SK-N-MC (cell line): ENCODE measurements at places on chromosomes 11 and 22.

DNA sequence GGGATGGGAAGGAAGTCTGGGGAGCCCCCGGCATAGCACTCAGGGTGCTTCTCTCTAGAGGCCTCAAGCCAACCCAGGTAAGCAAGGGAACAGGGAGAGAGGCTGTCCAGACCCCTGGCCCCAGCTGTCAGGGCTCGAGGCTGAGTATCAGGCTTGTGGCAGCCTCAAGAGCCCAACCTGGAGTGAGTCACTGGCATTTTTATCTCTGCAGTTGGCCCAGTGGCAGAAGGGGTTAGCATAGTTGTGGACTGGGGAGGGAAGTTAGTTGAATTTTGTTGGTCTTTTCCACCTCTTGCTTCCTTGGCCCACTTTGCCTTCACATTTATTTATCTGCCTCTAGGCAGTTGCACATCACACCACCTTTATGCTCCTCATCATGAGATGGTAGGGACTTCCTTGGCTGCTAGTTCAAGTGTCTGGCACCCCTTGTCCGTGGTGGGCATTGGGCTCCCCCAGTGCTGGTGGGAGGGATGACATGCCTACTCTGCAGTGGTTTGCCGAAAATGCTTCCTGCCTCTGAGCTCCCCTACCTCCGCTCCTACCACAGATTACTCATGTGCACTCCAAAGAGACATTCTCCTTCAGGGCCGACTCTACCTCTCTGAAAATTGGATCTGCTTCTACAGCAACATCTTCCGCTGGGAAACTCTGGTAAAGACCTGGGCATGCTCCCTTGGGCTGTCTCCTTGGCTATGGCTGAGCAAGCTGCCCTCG is 60.1 kb downstream of the SCN3B start:
- no peak for DNase-seq

DNA sequence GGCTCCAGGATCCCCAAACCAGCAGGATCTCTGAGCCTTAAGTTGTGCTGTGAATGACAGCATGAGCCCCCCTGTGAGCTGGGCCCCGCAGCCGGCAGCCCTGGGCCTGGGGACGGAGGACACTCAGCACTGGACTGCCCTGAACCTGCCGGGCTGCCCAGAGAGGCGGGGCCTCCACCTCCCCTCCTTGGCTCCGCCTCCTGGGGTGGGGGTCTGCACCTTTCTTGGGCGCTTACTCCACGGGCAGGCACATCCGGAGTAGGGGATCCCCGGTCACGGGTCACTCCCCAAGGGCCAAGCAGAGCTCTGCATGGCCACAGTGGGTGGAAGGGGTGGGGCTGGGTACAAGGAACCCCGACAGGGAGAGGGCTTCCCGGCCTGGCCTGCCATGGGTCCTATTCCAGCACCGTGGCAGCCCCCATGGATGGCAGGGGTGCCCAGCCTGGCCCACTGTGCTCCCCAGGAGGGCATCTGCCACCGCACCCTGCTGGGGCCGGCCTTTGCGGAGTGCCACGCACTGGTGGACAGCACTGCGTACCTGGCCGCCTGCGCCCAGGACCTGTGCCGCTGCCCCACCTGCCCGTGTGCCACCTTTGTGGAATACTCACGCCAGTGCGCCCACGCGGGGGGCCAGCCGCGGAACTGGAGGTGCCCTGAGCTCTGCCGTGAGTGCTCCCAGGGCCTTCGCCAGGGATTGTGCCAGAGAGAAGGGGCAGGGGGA is 5.4 kb downstream of the MUC5B start:
- DNase-seq = no peak

- DNase-seq = no peak
Measured at GRCh38 chr11:92531065-92531739, 306.6 kb downstream of the FAT3 start.

DNA sequence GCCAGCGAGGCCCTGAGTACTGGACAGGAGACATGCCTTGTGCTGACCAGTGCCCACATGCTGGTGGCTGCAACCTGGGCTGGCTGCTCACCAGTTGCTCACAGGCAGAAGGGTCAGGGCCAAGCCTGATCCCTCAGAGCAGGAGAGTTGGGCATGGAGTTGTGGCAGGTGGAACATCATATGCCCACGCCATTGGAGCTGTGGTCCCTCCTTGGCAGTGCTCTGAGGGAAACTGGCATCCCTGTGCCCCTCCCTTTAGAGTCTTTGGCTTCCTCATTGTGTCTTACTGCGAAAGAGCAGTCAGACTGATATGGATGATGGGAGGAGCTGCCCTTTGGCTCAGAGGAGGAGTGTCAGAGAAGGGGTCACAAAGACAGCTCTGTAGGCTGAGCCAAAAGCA is 3.1 kb upstream of the MYEOV start:
- no peak for DNase-seq

- DNase-seq = no peak
Measured at GRCh38 chr11:100776212-100776896, 89.3 kb downstream of the ARHGAP42 start.

DNA sequence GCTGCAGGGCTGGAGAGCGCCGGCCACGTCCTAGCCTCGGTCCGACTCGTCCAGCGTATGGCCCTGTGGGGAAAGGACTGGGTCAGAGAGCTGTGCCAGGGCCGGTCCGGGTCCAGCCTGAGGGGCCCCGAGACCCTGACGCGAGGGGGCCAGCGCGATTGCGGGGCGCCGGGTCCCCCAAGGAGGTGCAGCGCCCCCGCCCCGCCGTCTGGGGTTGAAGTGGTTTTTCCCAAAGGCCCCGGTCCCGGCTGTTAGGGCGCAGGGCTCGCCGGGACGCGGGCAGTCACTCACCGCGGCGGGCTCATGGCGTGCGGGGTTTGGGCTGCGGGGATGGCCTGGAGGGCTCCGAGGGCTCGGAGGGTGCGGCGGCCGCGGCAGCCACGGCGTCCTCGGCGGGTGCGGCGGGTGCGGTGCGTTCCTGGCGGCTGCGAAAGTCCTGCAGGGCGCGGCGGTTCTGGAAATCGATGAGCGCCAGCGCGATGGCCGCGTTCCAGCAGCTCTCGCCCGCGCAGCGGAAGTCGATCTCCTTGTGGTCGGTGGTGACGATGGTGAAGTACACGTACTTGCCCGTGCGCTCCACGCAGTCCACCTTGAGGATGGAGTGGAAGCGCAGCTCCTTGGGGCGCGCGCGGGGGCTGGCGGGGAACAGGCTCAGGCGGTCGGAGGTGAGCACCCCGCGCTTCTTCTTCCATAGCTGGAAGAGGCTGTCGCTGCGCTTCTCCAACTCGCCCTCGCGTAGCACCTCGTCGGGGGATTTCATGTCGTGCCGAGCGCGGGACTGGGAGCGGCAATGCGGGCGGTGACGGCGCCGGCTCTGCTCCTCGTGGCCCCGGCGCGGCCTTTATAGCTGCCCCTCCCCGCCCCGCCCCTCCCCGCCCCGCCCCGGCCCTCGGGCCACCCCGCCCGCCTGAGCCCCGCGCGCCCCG is at the start of gene PHLDA2:
Gene PHLDA2, minus strand, starts transcription at position 816 of the 926 bp plus-strand sequence. Its CDS starts 56 bp downstream, at position 760.
- no peak for DNase-seq

GRCh38 chr11:2173150-2173693 is 1.6 kb upstream of the TH start:
- DNase-seq = no peak

DNA sequence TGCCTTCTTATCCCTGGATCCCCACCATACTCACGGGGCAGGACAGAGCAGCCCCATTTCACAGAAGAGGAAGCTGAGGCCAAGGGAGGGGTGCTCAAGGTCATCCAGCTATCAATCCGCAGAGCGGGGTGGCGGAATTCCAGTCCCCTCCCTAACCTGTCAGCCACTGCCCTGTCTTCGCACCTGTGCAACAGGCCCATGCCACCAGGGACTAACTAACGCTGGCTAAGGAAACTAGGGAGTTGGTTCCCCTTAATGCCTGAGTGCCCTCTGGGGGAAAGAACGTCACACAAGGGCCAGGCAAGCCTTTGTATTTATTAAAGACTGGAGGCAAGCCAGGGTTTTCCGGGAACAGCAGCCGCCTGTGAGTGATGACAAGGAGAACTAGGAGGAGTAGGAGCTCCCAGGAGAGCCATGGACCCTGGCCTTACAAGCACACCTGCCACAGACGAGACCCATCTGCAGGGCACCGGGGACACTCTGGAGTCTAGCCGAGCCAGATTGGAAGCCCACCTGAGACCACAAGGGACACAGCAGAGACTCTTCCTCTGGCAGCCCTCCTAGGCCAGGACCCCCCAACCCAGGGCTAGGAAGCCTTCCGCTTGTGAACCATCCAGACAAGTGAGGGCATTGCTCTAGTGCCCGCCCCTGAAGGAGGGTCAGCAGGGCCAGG is 64.4 kb downstream of the MYH9 start:
- no peak for DNase-seq

DNA sequence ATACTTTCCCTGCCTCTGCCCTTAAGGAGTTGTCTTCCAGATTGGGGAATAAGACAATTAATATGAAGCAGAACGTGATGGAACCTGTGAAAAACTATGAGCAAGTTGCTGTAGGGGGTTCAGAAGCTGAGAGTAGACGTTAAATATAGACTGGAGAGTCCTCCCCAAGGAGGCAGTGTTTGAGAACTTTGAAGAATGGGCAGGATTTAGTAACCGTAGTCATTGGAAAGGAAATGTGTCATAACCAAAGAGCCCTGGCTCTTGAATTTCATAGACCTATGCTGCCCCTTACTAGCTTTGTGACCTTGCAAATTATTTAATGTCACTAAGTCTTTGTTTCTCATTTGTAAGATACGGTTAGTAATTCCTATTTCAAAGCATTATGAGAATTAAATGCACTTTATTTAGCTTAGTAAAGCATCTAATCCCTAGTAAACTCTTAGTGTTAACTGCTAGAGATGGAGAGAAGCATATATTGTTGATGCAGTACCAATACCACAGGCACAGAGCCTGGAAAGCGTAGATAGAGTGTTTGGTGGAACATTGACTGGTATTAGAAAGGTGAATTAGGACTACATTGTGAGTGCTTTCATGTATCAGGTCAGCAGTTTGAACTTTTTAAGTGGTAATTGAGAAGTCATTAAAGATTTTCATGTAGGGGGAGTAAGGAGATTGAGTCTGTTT is 54.1 kb downstream of the MCAM start:
- DNase-seq = no peak

GRCh38 chr11:110429731-110430266 is at the start of gene FDX1:
Gene FDX1, plus strand, starts transcription at chr11:110429948. Its CDS starts 173 bp downstream, at chr11:110430121.
- no peak for DNase-seq

DNA sequence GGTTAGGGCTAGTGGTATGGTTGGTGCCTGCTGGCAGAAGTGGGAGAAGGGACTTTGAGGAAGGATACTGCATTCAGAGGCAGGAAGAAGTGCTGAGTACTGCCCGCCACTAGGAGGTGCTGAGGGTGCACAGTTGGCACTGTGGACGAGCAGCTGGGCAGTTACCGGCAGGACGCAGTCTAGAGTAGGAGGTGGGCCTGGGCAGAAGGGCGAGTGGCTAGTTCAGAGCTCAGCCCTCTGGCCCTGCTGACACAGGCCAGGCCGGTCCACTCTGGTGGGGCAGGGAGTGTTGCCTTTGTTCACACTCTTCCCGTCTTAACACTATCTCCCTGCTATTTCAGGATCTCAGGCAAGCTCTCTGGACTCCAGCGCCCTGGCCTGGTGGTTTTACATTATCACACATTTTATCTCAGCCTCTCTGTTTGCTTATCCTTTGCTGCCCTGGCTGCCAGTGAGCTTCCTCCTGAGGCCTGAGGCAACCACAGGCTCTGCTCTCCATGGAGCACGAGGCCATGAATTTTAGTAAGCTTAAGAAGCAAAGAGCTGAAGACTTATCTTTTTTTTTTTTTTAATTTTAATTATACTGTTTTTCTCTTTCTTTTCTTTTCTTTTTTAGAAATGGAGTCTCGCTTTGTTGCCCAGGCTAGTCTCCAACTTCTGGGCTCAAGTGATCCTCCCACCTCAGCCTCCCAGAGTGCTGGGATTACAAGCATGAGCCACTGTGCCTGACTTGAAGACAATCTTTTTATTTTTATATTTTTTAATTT is 26.9 kb downstream of the SNAP29 start:
- no peak for DNase-seq

DNA sequence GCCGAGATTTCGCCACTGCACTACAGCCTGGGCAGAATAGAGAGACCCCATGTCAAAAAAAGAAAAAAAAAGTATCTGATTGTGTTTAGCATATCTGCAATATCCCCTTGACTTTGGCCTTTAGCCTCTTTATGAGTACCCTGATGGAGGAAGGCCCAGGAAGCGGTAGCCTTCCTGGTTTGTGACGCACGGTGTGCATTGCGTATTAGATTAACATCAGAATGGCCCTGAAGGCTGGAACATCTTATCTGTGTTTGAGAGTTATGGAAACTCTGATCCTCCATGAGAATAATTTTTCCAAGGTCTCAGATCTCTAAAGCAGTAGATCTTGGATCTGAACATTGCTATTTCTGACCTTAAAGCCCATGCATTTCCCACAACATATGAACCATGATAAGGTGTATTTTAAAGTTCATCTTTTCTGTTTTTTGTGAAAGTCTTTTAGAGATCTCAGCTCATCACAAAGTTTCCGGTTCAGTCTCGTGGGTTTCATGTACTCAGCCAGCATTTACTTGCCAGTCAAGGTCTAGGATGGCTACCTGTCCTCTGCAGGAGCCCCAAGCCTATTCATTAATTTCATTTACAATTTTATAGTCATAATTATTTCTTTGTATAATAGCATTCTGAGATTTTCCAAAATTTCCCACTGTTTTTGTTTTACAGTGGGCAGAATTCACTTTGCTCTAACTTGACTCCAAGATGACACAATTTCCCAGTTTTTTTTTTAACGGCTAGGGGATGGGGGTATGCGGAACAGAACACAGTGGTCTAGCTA is 605 bp upstream of the FDX1 start:
- DNase-seq = no peak

DNA sequence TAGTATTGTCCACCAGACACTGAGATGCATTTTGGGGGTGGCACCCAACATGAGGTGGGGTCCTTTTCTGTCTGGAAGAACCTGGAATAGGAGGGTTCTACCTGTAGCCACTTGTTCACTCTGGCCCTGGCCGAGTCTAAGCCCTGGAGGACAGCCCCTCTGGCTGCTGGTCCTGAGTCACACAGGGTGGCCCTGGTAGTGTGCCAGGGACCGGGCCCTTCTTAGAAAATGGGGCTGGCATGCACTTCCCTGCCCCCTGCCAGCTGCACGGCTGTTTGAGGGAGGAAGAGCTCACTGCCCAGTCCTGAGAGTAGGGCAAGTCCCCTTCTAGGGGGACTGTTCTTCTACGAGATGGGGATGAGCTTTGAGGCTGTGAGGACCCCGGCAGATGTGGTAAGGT is 2.2 kb downstream of the PLCB3 start:
- no peak for DNase-seq

DNA sequence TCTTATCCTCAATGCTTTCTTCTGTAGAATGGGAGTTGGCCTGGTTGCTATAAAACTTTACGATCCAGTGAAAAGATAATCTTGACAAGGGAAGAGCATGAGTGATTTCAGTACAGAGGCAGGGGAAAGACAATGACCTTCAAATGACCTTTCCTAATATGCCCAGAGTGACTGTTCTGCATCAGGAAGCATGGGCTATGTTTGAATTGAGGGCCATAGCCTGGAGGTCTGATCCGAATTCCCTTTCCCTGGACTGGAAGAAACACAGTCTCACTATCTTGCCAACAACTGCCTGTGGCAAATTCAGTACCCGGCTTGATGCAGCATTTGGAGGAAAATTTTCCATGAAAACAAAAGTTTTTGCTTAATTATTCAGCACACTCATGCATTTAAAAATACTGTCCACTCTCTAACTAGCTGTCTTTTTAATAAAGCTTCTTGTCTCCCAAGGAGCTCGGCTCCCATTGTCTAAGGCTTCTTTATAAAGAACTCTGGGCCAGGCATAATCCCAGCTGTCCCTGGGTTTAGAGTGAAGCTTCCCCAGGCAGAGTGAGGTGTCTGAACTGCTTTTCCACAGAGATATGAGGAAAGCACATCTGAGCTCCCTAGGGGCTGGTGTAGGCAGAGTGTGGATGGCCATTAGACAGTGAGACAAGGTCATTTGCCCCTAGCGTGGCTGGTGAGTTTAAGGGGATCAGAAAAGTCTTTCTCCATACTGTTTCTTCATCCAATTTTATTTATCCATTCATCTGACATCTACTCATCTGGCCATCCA is 132.7 kb upstream of the CADM1 start:
- no peak for DNase-seq
